ENCODE measurements at places on chromosomes 1 and 21.
A peak's percentile ranks its signal among the peaks of the same experiment; 100 is the strongest.

DNA sequence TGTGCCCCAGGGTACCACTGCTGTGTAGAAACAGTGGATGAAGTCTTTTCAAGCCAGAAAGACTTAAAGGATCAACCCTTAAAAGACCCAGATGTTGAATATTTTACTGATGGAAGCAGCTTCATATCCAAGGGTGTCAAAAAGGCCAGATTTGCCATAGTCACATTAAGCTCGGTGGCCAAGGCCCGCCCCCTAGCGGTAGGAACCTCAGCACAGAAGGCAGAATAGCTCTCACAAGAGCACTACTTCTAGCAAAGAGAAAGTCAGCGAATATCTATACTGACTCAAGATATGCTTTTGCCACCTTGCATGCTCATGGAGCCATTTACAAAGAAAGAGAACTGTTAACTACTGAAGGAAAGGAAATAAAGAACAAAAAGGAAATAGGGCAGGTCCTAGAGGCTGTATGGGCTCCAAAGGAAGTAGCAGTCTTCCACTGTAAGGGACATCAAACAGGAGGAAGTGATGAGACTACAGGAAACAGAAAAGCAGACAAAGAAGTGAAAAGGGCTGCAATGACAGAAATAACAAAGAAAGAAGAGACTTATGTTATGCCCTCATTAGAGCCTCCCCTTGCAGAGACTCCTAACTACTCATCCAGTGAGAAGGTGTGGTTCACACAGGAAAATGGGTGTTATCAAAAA is 90.5 kb downstream of the LIPI start:
- DNase-seq = peak; percentile 45

DNA sequence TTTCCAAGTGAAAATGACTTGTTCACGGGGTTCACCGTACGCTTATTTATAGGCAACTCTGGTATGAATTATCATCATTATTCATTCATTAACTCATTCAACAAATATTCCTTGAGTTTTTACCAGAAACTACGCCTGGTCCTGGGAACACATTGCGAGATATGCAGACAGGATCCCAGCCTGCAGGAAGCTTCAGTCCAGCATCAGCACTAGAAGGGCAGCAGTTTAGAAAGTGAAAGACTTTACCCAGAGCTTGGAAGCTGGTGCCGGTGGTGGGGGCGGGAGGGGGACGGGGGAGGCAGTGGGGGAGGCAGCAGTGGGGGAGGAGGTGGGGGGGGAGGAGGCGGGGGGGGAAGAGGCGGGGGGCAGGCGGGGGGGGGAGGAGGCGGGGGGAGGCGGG is 55.9 kb downstream of the SETD4 start:
- DNase-seq = no peak

- DNase-seq = no peak
These were observed 55.2 kb downstream of the S100B start for GRCh38 chr21:46549650-46550049.

GRCh38 chr1:154867841-154868605 is 2.1 kb downstream of the KCNN3 start:
- no peak for DNase-seq

- no peak for DNase-seq
These were observed 252.1 kb downstream of the KAZN start for GRCh38 chr1:14850563-14850962.

DNA sequence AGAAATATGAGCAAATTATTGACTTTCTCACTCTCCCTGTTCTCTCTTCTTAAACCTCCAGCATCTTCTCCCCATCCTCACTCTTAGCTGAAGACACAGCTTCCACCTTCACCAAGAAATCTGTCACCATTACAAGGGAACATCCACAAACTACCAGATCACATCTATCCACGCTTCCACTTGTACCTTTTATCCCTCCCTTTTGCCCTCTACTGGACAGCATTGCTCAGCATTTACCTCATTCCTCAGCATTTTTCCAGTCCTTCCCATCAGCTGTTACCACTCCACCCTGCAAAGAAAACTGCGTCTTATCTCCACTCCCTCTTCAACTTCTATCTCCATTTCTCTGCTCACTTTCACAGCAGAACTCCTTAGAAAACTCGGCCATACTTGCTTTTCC is 42.6 kb downstream of the KCNJ6 start:
- DNase-seq = no peak

GRCh38 chr1:214499732-214500131 is 51.7 kb downstream of the PTPN14 start:
- no peak for DNase-seq

- no peak for DNase-seq
These were observed 128.0 kb downstream of the TGFBR3 start for GRCh38 chr1:91757763-91758460.

- DNase-seq = no peak
These were observed 526 bp upstream of the SLC25A24 start for GRCh38 chr1:108200687-108201051.

GRCh38 chr1:171032822-171033702 is 57.6 kb upstream of the FMO3 start:
- no peak for DNase-seq

GRCh38 chr1:47951026-47951425 is 46.2 kb downstream of the TRABD2B start:
- DNase-seq = peak; percentile 52

DNA sequence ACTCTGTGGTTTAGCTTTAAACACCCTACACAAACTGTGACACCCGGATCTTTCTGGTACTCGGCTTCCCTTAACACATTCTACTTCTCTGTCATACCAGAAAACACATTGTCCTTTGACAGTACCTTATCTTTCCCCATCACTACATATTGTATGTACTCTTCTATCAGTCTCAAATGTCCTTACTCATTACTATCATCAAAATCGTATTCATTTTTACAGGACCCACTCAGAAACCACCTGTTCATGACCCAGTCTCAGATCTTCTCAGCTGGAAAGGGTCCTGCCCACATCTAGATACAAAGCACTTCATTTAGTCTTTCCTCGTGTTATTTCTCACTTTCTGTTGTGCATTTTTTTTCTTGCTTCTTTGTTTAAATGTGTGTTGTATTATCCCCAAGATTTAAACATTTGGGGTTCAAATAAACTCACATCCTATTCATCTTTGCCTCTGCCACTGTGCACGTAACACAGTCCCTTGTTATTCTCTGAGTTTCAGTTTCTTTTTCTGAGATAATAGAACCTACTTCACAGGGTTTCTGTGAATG is 27.7 kb downstream of the CD34 start:
- DNase-seq = no peak

DNA sequence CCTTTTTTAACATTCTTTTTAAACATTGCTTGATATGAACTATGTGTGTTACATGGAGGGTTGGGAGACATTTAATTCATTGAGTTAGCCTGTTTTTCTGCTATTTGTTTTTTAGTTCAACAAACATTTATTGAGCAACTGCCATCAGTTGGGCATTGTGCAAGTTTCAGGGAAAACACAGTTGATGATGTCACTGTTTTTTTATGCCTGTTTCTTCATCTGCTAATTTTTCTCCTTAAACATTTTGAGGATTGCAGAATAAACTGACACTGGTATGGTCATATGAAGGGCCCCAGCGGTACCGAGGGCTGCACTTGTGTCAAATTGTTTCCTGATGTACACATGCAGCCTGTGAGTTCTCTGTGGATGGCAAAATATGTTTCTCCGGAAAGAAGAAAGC is 253.0 kb downstream of the FGGY start:
- no peak for DNase-seq

GRCh38 chr1:217946511-217946910 is 315.4 kb downstream of the SPATA17 start:
- DNase-seq = no peak

- DNase-seq = no peak
These were observed 94.7 kb downstream of the SSBP3 start for GRCh38 chr1:54311506-54311905.

DNA sequence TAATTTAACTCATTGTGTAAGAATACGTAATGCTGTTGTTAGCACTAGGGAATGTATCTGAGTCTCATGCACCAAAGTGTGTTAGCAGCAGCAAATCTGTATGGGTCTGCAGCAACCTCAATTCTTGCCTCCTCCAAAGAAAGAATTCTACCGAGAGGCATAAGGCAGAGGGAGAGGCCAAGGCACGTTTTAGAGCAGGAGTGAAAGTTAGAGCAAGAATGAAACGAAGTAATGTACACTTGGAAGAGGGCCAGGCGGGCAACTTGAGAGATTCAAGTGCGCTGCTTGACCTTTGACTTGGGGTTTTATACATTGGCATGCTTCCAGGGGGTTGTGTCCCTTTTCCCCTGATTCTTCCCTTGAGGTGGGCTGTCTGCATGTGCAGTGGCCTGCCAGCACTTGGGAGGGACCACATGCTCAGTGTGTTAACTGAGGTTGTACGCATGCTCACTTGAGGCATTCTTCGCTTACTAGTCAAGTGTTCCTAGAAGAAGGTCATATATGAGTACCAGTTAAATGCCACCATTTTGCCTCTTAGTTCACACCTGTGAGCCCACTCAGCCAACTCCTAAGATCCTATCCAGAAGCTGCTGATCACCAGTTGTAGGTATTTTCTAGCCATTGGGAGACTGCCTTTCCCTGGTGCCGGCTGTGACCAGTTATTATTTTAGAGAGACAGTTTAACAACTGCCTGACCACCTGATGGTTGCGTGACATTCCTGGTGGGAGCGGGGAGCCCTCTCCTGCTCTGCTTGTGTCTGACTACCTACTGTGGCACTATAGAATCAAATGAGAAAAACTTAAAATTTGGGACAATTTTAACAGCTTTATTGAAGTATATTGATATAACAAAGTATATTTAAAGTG is 2.7 kb upstream of the CNN3 start:
- DNase-seq = no peak

- DNase-seq = no peak
These were observed 4.3 kb downstream of the GPR88 start for GRCh38 chr1:100542285-100542684.
